ENCODE measurements at places on chromosomes 12 and 14.
A peak's percentile ranks its signal among the peaks of the same experiment; 100 is the strongest.

GRCh38 chr14:70919774-70920173 is 12.5 kb downstream of the PCNX1 start:
- DNase-seq: no peak

DNA sequence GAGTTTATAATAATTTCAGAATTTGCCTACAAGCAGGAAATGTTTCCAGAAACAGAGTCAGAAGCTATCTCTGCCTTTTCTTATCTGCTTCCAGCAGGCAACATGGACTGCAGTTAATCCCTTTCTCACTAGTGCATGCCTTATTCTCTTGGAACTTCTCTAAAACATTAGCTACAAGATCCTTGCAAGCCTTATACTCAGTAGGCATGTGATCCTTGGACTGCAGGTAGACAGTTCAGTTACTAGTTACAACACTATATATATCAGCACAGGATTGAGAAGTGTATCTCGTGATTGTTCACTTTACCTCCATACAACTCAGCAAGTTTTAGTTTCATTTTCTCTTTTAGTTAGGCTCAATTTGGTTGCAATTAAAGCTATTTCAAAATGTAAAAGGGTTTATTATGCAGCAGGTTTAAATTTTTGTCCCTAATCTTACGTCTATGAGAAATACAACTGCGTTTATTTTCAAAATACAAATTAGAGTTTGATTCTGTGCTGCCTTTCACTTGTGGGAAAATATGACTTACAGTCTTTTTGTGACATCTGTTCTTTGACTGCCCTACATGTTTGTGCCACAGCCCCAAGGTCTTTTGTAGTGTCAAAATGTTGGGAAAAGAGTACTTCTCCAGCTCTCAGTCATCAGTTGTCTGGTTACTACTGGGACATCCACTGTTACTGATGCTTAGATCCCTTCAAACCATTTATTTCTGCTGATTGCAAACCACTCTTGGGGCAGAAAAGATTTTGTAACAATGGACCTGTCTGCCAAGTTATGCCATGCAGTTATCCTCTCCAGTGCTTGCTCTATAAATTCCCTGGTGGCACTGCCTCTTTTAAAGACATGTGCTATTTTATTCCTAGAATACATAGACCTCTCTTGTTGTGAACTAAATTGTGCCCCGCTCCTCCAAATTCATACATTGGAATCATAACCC is 709.0 kb upstream of the FOXG1 start:
- DNase-seq: no peak

DNA sequence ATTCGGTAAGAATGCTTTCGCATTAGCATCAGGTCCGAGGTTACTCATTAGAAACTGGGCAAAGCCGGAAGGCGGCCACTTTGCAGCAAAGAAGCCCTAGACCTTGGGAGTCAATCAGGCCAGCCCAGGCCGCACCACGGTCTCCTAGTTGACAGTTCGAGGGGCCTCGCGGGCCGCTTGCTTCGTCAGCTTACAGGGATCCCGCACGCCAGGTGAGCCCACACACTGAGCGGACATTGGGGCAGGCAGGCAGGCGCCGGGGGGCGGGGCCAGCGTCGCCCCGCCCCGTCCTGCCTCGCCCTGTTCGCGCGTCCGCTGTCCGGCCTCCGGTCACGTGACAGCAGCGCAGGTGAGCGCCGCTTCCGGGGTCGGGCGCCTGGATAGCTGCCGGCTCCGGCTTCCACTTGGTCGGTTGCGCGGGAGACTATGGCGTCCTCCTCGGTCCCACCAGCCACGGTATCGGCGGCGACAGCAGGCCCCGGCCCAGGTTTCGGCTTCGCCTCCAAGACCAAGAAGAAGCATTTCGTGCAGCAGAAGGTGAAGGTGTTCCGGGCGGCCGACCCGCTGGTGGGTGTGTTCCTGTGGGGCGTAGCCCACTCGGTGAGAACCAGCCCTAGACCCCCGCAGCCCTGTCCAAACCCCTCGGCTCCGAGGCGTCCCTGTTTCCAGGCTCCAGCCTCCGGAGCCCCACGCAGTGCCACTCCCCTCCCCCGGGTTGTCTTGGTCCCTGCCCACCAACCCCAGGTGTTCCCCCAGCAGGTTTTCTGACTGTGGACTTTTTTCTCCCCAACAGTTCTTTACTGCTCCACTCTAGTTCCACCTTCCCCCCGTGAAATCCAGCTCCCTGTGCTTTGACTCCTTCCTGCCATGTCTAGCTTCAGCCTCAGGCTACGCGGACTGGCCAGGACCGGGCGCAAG is at the start of gene PIP4K2C:
Gene PIP4K2C (plus strand): TSS at position 329 of the 918 bp plus-strand sequence. CDS start 98 bp downstream, at position 427.
- DNase-seq: peak; percentile 79

- no peak for DNase-seq
Measured at GRCh38 chr12:56411781-56412639, 37.2 kb downstream of the TIMELESS start.

DNA sequence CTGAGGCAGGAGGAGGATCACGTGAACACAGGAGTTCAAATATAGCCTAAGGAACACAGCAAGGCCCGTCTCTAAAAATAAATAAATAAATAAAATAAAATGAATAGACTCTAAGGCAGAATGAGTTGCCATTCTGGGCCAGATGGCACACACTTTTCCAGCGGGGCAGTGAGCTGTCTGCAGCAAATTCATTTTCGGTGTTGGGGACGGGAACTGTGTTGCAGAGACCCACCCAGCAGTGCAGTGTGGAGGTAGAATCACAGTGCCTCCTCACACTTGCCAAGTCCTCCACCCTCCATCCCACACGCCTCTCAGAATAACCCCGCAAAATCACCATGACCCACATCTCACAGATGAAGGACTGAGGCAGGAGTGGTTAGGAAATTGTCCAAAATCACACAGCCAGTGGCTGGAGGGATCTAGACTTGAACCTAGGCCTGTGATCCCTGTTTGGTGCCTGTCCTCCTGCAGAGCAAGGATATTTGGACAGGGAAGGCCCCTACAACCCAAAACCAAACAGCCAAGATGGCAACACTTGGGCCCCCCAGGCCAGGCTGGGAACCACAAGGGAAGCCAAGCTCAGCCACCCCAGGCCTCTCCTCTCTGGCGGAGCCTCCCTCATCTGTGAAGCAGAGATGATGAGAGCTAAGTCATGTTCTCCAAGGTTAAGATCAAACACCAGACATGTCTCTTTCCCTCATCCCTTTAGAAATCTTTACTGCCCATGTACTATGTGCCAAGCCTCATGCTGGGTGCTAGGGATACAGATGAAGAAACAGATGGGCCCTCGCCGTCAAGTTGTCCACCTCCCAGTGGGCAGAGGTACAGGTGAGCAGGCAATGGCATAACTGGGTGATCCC is 152.7 kb downstream of the DPF3 start:
- no peak for DNase-seq

DNA sequence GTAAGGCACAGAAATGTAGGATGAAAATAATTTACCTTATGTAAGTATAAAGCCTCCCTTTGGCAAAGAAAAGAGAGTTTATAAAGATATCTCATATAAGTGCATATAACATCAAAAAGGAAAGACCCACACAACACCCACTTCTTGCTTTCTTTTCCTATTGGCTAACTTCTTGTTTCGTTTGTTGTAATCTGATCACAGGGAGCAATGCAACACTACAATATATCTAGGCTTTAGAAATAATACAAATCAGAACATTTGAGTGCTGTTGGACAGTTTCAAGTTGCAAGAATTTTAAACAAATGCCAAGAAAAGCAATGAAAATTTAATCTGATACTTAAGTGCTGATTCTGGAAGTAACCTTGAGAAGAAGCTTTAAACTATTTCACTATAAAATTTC is 1.3 kb downstream of the FGD6 start:
- DNase-seq: no peak

GRCh38 chr12:27754795-27755194 is 25.2 kb upstream of the KLHL42 start:
- DNase-seq: no peak

DNA sequence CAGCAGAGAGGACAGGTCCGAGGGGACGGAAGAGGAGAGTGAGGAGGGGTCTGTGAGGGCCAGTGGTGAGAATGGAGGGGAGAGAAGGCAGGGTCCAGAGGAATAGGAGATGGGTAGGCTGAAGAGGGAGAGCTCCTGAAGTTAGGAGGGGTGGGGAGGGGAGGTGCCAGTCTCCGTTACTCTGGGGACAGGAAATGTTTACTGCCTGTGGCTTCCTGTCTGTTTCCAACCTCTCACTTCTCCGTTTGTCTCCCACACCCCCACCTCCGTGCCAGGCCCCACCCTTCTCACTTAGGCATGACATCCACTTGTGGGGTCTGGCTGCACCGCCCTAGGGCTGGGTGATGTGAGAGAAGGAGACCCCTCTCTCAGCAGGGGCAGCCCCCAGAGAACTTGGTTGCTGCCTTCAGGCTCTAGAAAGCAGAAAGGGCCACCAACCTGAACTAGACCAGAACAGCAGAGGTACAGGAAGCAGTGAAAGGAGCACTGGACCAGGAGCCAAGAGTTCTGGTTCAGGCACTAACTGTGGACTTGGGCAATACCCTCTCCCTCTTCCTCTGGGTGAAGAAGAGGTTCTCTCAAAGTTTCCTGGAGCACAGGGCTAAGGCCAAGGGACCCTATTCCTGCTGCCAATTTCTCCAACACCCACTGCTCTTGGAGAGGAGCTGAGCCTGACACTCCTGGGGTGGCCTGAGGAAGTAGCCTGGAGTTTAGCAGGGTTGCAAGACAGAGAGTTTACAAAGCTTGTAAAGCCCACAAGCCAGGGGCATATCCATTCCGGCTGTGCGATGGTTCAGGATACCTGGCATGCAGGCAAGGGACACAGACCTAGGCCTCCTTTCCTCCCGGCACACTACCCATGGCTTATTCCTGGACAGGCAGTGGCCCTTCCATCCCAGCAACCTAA is 5.5 kb downstream of the ITGA5 start:
- DNase-seq: no peak

- DNase-seq: no peak
Measured at GRCh38 chr14:77832297-77832696, 32.4 kb downstream of the ADCK1 start.

DNA sequence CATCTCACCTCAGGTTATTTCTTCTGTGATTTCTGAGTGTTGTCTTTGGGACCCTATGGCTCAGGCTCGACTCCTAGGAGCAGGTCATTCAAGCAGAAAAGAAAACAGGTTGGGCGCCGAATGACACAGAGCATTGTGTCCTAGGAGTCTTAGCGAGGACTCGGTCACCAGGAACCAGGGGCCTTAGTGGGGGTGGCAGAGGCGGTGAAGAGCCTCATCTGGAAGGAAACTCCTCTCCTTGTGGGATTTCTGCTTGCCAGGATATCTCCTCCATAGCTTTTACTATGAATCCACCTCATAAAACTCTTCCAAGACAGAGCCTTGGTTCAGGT is 630 bp downstream of the PLEKHH1 start:
- DNase-seq: no peak

DNA sequence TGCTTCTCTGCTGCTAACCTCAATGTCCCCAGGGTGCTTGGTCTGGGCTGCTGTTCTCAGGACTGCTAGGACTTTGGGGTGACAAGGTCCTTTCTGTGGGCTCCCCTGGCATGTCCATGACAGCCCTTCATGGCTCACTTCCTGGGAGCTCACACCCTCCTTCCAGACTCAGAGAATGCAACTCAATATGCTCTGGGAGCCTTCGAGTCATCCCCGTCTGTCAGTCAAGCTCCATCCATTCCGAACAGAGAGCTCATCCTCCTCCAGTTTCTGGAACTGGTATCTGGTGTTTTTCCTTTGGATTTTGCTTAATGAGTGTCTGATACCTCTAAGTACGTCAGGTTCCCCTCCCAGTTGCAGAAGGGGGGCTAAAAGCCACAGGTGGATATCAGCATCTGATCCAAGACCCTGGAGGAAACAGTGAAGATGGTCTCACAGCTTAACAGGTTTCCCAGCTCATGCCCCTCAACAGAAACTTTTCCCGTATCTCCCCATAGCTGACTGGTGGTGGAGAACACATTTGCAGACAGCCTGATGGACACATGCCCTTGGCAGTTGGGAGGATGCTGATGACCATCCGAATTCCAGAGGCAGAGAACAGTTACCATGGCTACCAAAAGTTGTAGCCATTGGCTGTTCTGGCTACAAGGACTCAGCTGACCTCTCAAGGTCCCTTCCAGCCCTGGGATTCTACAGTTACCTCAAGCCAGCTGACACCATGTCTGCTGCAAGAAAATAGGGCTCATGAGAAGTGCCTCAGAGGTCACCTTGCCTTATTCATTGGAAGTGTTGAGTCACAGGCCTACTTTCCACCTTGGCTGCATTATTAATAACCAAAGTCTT is 9.5 kb upstream of the RAB35 start:
- no peak for DNase-seq

DNA sequence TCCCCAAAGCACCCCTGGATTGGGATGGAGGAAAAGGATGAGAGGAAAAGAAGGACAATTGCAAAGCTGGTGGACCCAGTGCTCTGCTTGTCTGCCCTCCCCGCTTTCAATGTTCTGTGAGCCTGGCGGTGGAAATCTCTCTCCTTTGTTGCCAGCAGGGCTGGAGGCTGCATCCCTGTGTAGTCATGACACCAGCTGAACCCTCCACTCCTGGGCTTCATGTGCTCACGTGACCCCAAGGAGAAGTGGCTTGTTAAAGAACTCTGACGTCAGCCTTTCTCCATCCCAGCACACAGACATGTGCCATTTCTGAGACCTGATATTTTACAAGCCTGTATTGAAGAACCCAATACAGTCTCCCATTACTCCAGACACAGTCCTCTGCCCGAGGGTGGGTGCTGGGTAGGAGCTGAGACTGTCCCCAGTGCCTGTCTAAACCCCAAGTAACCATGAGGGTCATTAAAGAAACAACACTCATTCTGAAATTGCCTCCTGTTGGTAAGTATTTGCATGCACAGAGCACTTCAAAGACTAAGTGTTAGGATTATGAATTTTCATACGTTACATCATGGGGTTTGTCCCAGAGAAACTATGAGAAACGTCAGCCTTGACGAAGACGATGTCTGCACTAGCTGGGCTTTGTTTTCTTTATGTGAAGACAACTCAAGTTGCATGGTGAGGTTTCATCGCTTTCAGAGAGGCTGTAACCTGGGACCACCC is 21.7 kb downstream of the GALNT16 start:
- no peak for DNase-seq

DNA sequence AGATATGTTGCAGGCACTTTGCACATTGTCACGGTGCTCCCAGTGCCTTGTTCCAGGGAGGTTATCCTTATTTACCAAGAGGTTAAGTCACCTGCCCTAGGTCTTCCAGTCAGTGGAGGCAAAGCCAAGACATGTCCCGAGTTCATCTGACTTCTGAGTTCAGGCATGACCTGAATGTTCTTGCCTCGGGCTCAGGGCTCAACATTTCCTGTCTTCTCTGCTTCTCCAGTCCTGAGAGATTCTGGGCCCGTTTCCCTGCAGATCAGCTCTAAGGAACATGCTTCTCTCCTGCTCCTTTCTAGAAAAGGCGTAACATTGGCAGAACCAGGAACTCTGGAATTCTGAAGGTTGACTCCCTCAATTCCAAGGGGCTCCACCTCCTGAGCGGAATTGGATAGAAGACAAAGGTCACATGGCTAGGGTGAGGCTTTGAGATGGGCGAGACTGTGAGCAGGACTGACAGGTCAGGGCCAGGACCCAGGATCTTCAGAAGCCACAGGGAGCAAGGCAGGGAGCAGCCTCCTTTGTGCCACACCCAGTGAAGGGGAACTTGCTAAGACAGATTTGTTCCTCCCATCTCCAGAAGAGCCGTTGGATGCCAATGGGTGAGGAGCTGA is 19.9 kb downstream of the BDKRB2 start:
- no peak for DNase-seq

DNA sequence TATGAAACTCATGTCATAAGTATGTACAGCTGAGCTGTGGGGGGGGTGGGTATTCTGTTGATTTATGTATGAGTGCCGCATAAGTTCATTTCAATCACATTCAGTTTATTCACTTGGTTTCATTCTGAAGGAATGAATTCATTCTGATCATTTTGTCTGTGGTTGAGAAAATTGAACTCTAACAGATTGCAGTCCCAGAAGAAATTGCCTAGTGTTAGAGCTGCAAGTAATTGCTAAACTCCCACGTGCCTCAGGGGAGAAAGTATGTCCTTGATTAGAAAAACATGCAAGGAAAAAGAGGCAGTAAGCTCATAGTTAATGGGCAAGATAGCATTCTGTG is 442.4 kb upstream of the MGAT4C start:
- DNase-seq: no peak
